ENCODE measurements at places on chromosomes 12 and 14.
A peak's percentile ranks its signal among the peaks of the same experiment; 100 is the strongest.

- no peak for DNase-seq
Measured at GRCh38 chr12:103455020-103455763, 40.6 kb downstream of the C12orf42 start.

GRCh38 chr12:61098031-61098580 is 1162.1 kb upstream of the USP15 start:
- DNase-seq = no peak

GRCh38 chr12:132110677-132111076 is 33.4 kb downstream of the DDX51 start:
- no peak for DNase-seq

DNA sequence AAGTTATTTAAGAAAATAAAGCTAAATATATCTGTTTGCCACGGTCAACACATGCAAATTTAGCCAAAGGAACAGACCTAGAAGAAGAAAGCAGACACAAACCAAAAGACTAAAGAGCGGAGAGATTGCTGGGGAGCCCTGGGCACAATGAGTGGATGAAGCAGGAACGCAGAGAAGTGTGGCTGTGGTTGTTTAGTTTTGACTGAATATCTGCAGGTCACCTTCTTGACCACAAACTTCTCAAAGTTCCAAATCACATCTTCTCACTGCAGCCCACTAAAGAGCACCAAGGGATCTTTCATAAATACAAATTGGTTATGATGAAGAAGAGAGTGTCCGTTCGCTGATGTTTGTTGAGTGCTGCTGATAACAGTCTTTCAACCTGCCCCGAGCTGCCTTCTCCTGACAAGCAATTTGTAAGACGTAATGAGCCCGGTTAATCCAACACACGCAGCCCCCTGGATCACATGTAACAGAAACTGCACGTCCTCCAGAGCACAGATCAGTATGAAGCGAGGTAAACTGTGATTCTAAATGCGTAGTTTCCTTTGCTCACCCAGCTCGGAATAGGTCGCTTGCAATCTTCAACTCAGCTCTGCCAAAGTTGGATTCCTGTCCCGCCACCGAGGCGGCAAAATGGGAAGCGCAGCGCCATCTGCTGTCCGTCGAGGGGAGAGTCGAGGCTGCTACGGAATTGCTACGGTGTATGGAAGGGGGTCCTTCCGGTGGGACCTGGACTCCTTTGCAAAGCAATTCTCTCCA is 120.8 kb downstream of the GXYLT1 start:
- no peak for DNase-seq

DNA sequence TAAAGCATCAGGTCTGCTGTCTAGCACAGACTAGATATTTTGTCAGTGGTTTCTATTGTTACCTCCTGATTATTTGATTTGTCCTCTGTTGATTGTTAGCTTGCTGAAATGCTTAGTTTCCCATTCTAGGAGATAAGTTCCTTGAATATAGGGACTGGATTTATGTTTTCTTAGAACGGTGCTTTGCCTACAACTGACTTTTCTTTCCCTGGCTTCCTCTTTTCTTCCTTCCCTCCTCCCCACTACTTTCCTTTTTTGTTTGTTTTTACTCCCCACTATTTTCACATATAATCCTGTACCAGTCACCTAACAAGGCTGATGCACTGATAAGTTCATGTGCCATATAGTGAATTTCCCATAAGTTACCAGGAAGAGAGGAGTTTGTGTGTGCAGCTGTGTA is 58.5 kb upstream of the METAP2 start:
- no peak for DNase-seq

DNA sequence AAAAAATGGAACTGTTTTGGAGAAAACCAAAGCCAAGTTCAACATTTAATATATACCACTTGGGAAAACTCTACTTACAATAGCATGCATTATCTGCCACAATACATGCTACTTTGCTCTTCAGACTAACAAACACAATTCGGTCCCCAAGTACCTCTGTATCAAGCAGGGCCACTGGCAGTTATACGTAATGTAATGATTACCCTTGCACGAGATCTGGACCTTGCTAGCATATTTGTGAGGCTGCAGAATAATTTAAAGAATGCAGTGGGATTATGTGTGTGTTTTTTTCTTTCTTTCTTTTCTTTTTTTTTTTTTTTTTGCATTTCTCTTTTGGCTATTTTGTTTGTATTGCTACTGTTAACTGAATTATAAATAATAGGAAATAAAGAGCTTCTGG is 22.8 kb upstream of the PYGL start:
- DNase-seq = no peak

- DNase-seq = no peak
Measured at GRCh38 chr14:49923881-49924280, 31.0 kb downstream of the ARF6 start.

- DNase-seq = no peak
Measured at GRCh38 chr14:102592763-102593060, 263 bp downstream of the RCOR1 start.

GRCh38 chr14:103847451-103848174 is at the start of gene PPP1R13B:
TSS of gene PPP1R13B (minus strand) at chr14:103847575. CDS start at chr14:103847307, 268 bp downstream.
- peak; percentile 96 for DNase-seq

DNA sequence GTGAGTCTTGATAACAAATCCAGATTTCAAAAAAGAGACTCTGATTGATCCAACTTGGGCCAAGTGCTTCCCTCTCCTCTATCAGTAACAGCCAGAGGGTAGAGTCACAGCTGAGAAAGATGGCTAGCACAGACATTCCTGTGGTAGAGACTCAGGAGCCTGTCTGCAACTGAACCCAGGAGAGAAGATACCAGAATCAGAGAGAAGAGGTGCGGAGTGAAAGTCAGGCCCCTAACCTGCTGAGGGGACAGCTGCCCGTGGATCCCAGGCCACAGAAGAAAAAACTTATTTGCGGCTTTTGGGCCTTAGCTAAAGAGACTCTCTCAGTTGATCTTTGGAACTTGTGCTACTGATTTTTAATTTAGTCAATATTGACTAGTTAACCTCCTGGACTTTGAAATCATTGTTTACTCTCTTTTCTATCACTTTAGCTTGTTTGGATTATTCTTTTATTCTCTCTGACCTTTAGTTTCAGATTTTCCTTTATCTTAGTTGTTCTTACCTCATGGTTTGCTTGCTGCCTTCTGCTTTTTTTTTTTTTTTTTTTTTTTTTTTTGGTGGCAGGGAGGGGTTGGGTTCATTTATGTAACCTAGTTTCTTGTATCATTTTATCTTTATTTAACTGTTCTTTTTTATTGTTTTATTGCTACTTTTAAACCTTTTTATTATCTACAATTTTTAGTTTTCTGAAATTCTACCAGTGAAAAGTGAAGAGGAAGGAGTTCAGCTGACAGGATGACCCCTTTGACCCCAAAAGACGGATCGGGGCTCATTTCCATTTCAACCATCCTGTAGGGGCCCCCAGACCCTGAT is 154.9 kb upstream of the KRR1 start:
- no peak for DNase-seq

DNA sequence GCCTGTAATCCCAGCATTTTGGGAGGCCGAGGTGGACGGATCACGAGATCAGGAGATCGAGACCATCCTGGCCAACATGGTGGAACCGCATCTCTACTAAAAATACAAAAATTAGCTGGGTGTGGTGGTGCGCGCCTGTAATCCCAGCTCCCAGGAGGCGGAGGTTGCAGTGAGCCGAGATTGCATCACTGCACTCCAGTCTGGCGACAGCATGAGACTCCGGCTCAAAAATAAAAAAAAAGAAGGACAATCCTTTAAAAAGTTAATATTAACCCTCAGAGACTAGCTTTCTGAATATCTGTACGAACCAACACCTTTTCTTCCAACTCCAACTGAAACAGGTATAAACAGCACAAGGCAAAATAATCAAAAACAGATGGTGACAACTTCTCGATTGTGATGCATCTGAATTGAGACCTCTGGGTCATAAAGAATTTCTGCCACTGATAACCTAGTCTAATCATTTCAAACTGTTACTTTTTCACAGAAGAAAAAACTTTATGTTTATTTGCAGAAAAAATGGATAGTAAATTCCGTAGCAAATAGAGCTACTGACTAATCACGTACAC is 27.8 kb downstream of the CLIP1 start:
- no peak for DNase-seq

- no peak for DNase-seq
Measured at GRCh38 chr14:65025818-65026217, 39.1 kb downstream of the FNTB start.

GRCh38 chr14:68822132-68822651 is 29.3 kb upstream of the ZFP36L1 start:
- DNase-seq = no peak

- peak; percentile 88 for DNase-seq
Measured at GRCh38 chr12:108425238-108425795, 86.2 kb upstream of the CMKLR1 start.

- DNase-seq = no peak
Measured at GRCh38 chr14:95339301-95339865, 19.7 kb upstream of the CLMN start.

All from NCI-H1417 (cell line).